ENCODE measurements at places on chromosomes 4 and X.
A peak's percentile ranks its signal among the peaks of the same experiment; 100 is the strongest.

DNA sequence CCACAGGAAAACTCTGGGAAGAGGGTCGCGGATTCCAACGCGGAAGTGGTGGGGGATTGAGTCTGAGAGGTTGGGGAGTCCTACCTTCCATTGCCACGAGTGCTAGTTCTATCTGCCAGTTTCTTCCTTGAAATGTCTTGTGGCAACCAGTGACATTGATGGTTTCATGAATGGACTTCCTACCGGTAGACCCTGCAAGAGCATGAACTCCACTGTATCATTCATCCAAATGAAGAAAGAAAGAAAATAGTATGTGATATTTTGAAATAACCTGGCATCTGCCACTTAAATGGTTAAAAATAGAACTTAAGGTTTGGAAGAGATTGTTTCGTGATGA, 1.1 kb upstream of the SLC10A7 start:
- peaks cover 3% of the 10 kb centered on the region for H3K27me3 ChIP-seq
- peaks cover 15% of the 10 kb centered on the region for H3K4me1 ChIP-seq
- H3K27ac ChIP-seq, result no peak overlapping the region
- no peak overlapping the region for H3K4me3 ChIP-seq

DNA sequence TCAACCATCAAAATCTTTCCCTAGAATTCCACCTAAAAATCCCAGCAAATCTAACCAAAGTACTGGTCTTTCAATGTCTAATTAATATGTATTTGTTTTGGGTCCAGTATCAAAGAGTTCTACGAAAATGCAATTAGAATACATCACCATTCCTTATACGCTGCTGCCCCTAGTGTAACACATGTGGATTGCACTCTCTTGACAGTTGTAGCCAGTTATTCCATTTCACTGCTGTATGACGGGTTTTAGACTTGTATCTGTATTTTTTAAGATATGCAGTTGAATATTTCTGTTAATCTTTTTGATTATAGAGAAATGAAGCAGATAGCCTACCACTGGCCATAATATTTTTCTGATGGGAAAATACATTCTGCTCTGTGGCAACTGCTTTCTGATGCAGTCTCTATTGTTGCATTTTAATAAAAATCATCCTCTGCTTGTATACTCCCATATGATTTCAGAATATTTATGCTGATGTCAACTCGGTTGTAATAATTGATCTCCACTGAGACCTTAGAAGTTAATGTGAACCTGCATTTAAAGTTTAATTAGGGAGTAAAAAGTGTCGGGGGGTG, 17.1 kb upstream of the PAGE2B start:
- no peak overlapping the region for H3K27ac ChIP-seq
- H3K4me3 ChIP-seq, result peak overlapping the region; percentile 70
- peak; percentile 24 for DNase-seq
- no peaks in the 10 kb centered on the region for H3K36me3 ChIP-seq
- peaks cover 11% of the 10 kb centered on the region for H3K4me1 ChIP-seq

GRCh38 chr4:8782135-8782534, 89.5 kb downstream of the HMX1 start:
- H3K4me1 ChIP-seq, result no peaks in the 10 kb centered on the region
- no peaks in the 10 kb centered on the region for H3K36me3 ChIP-seq
- no peak overlapping the region for H3K4me3 ChIP-seq
- H3K27me3 ChIP-seq, result peaks cover 5% of the 10 kb centered on the region
- no peak for DNase-seq

DNA sequence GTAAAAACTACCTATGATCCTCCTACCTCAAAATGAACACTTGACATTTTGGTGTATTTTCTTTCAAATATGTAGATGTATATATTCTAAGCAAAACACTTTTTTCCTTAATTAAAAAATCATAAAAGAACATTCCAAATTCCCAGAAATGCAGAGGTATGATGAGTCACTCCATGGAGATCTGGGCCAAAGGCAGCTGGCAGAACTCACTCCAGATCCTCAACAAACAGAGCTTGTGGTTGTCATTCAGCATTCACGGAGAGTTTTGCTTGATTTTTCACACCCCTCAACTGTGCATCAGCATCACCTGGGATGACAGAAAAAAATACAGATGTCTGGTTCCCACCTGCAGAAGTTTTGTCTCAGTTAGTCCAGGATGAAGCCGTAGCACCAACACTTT, 144.6 kb downstream of the KIT start:
- DNase-seq, result no peak
- peaks cover 2% of the 10 kb centered on the region for H3K36me3 ChIP-seq
- H3K27me3 ChIP-seq, result peaks cover 6% of the 10 kb centered on the region
- H3K27ac ChIP-seq, result no peak overlapping the region
- H3K4me1 ChIP-seq, result peaks cover 2% of the 10 kb centered on the region

DNA sequence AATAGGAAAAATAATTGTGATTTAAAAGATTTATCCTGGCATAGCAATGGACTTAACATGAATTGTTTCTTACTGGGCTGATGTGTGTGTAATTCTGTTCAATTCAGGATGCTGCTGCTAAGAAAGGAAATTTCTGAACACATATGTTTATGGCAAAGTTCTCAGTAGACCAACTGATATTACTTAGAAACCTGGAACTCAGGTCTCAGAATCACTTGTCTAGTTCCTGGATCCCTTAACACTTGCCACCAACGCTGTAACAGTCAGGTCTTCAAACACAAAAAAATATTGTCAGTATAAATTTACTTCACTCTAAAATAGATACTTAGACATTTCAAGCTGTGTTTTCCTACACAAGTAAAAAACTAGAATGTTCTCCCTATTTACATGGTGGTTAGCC, 5.5 kb downstream of the CASP3 start:
- peaks cover 10% of the 10 kb centered on the region for H3K36me3 ChIP-seq
- H3K4me1 ChIP-seq, result peaks cover 35% of the 10 kb centered on the region
- DNase-seq, result no peak
- H3K4me3 ChIP-seq, result no peak overlapping the region
- no peaks in the 10 kb centered on the region for H3K27me3 ChIP-seq
- no peak overlapping the region for H3K27ac ChIP-seq

GRCh38 chrX:121000589-121000988, 15.0 kb upstream of the CT47A1 start:
- no peak for DNase-seq
- no peak overlapping the region for H3K4me3 ChIP-seq
- no peak overlapping the region for H3K27ac ChIP-seq
- H3K4me1 ChIP-seq, result peaks cover 8% of the 10 kb centered on the region
- H3K27me3 ChIP-seq, result no peaks in the 10 kb centered on the region

DNA sequence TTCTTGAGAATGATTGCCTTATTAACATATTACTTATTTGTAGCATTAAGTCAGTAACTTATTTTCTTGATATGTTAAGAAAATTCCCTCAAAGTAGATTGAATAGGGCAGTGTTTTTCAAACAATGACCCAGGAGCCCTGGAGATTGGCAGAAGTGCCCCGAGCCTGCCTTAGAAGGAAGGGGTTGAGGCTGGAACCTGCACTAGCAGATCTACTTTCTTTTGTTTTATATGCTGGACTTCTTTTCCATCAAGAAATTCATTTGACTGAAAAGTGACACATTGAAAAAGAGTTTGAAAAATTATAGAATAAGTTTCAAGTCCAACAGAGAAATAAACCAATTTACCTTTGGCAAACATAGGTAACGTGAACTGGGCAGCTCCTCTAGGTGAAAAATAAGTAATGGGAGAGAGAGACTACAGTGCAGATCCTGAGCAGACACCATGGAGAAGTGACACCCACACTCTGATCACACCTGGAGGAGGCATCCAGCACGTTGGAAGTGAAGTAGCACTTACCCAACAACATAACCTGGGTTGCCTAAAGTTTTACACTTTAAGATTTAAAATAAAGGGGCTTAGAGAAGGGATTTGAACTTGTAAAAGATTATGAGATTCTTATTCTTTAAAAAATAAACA, 18.6 kb downstream of the ARSJ start:
- H3K27me3 ChIP-seq, result peaks cover 10% of the 10 kb centered on the region
- no peak overlapping the region for H3K4me3 ChIP-seq
- no peaks in the 10 kb centered on the region for H3K4me1 ChIP-seq
- DNase-seq, result no peak
- H3K27ac ChIP-seq, result no peak overlapping the region
- H3K36me3 ChIP-seq, result no peaks in the 10 kb centered on the region

DNA sequence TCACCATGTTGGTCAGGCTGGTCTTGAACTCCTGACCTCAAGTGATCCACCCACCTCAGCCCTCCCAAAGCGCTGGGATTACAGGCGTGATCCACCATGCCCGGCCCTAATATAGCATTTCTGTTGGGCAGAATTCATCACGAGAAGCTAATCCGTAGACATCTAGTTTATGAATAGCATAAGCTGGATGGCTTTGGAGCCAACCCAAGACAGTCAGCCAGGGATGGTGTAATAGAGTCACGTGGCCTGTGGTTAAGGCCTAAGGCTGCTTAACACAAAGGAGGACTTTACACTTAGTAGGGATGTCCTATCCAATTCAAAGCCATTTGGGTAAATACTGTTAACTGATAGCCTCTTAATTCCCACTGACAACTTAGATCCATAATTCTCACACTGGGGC, 173.6 kb downstream of the RAP1GDS1 start:
- H3K36me3 ChIP-seq, result peaks cover 28% of the 10 kb centered on the region
- H3K4me1 ChIP-seq, result no peaks in the 10 kb centered on the region
- H3K4me3 ChIP-seq, result no peak overlapping the region
- H3K27ac ChIP-seq, result no peak overlapping the region
- no peaks in the 10 kb centered on the region for H3K27me3 ChIP-seq
- DNase-seq, result no peak

- DNase-seq, result no peak
- H3K27ac ChIP-seq, result no peak overlapping the region
- no peak overlapping the region for H3K4me3 ChIP-seq
- H3K36me3 ChIP-seq, result no peaks in the 10 kb centered on the region
Observed at GRCh38 chr4:16418814-16419213, 192.5 kb upstream of the TAPT1 start.

- no peaks in the 10 kb centered on the region for H3K27me3 ChIP-seq
Observed at GRCh38 chr4:87150498-87151261, 69.7 kb downstream of the KLHL8 start.

DNA sequence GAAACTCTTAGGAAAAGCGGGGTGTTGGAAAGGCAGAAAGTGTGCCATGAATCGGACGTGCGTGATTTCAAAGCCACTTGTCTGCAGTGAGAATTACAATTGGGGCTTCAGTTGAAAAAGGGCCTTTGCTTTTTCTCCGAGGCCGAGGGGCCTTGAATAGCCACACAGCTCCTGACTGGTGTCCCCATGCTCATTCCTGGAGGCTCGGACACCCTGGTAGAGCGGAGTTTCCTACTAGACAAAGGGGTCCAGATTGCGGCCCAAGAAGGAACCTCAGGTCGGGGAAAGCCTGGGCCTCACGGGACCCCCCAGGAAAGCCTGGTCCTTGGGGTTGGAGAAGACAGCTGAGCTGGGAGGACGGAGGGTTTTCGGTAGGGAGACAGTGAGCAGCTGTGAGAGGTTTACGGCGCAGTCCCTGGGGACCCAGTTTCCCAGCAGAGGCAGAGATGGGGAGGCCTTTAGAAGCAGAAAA, 3.0 kb upstream of the SHOX start:
- H3K36me3 ChIP-seq, result peaks cover 14% of the 10 kb centered on the region
- no peak overlapping the region for H3K27ac ChIP-seq
- H3K27me3 ChIP-seq, result peaks cover 38% of the 10 kb centered on the region
- no peak overlapping the region for H3K4me3 ChIP-seq
- peaks cover 30% of the 10 kb centered on the region for H3K4me1 ChIP-seq

GRCh38 chrX:132968296-132968949, 10.0 kb upstream of the HS6ST2 start:
- no peak for DNase-seq
- no peak overlapping the region for H3K4me3 ChIP-seq
- no peaks in the 10 kb centered on the region for H3K27me3 ChIP-seq
- H3K4me1 ChIP-seq, result no peaks in the 10 kb centered on the region
- no peaks in the 10 kb centered on the region for H3K36me3 ChIP-seq
- no peak overlapping the region for H3K27ac ChIP-seq

DNA sequence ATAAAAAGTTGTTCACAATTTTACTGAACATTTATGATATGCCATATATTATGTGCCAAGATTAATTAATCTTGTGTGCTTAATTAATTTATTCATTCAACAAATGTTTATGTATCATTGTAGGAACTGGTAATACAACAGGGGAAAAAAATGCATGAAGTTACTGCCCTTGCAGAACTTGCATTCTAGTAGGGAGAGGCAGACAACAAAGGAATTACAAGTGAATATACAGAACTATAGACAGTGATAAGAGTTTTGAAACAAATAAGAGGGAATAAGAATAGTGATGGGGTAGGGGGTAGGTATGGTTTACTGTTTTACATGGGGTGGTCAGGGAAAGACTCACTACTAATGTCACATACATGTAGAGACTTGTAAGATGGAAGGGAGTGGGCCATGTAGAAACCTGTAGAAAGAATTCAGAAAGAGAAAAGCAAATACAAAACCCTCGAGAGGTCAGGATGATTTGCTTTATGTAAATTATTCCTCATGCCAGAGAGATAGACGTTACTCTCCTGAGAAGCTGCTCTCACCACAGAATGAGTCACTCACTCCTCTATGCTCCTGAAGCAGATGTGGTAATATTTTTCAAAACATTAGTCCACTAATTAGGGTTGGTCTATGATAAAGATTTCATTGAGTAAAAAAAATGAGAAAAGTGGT, 855.0 kb upstream of the GRID2 start:
- no peak overlapping the region for H3K27ac ChIP-seq
- H3K27me3 ChIP-seq, result no peaks in the 10 kb centered on the region
- H3K36me3 ChIP-seq, result peaks cover 2% of the 10 kb centered on the region

Measured in memory B cell (primary cell).